ENCODE measurements at places on chromosomes 13 and 19.

GRCh38 chr13:40026174-40026585, 370.7 kb downstream of the COG6 start:
- no peak for DNase-seq

GRCh38 chr13:73958657-73959397, 175.4 kb downstream of the KLF12 start:
- no peak for DNase-seq

DNA sequence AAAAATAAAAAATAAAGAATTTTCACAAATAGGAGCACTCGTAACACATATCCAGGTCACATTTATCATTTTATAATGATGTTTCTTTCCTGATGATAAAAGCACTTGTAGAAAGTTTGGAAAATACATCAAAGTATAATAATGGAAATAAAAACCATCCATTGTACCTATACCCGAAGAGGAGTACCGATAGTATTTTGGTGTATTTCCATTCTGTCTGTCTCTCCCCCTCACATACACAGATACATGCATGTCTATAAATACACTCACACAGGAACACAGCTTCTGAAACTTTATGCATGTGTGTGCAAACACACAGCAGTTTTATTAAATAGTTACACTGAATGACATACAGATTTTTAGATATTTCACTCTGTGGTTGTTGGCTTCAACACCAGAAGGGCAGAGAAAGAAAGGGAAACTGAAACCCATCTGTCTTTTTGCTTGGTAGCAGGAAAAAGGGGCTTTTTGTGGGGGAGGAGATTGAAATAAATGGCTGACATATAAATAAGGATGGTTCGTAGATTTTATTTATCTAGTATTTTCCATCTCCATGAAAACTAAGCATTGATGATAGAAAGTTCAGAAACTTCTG, 114.8 kb downstream of the LRCH1 start:
- DNase-seq, result no peak

- DNase-seq, result no peak
Measured at GRCh38 chr13:110322126-110322827, 15.2 kb downstream of the COL4A2 start.

DNA sequence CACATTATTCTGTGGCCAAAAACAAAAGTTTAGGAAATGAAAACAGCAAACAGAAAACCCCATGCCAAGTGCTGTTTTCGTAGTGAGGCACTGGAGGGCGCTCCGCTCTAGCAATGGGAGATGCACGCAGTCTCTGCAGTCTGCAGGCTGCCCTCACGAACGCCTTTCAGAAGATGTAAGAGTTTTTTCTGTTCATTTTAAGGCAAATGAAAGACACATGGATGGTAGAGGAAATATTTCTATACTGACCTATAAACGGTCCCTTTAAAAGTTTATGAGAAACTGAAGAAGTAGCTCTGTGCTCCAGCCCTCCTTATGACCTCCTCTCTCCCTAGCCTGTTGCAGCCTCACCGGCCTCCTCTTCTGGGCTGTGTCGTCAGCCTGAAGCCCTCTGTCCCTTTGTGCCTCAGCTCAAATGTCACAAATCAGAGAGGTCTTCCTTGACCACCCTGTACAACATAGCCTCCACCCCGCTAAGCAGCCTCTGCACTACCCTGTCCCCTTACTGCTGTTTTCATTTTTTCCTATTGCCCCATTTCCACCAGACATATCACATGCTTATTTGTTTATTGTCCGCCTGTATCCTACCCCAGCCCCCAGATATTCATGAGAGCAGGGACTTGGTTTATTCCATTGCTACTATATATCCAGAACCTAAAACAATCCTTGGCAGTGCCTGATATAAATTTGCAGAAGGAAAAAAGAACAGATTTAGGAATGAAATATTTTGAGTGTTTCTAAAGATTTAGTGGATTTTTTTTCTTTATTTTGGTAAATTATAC, 116.4 kb downstream of the TM9SF2 start:
- DNase-seq, result no peak

GRCh38 chr13:41317243-41317642, 6.2 kb downstream of the NAA16 start:
- no peak for DNase-seq

- DNase-seq, result peak; percentile 51
Measured at GRCh38 chr19:48992581-48993174, 431 bp downstream of the GYS1 start.

DNA sequence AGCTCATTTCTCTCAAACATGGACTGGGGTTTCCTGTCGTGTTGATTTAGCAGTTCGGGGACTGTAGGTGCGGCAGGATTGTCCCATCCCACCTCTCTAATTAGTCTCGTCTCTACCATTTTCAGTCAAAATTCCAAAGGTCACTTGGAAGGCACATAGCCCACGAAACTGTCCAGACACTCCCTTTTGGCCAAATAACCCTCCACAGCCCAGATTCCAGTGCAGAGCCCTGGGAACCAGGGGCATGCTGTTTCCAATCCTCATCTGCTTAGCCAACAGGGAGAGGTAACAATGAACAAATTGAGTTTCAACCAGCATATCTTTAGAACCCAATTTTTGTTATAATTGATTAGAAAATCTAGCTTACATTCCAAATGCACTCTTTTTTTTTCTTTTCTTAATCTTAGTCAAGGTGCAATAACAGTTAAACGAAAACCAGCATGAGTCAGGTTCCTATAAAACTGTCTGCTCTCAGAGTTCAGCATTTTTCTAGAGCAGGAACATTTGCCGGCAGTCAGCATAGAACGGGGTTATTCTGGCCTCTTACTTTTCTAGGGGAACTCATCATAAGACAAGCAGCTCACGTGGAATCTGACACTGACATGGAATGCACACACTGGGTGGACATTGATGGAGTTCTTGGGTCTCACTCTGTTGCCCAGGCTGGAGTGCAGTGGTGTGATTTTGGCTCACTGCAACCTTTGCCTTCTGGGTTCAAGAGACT, 14.4 kb upstream of the CEBPA start:
- no peak for DNase-seq

- no peak for DNase-seq
Measured at GRCh38 chr13:113155982-113156655, 2.3 kb upstream of the PROZ start.

- DNase-seq, result no peak
Measured at GRCh38 chr13:49113526-49114286, 106.4 kb upstream of the MLNR start.

DNA sequence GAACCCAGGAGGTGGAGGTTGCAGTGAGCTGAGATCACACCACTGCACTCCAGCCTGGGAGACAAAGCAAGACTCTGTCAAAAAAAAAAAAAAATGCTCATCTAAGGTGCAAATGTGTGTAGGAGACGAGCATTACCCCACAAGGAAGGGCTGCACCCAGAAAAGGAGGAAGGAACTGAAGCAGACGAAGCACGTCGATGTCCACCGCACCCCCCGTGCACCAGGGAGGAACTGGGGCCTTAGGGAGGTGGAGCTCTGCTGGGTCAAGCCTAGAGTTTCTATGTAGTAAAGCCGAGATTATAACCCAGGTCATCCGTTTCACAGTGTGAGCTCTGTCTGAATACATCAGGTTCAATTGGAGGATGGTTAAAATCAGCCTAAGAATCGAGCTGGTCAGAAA, 1.1 kb downstream of the VSTM1 start:
- no peak for DNase-seq

DNA sequence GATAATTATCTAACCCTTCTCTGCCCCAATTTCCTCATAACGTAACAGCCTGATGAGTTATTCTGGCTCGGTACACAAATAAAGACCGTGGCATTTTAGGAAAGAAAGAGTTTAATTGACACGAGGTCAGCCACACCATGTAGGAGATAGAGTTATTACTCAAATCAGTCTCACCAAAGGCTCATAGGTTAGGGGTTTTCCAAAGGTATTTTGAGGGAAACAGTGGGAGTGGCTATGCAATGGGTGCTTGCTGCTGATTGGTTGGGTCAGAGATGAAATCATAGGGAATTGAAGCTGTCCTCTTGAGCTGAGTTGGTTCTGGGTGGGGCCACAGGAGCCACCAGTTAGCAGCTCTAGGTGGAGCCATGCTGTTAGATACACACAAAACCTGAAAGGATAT, 137.5 kb downstream of the FREM2 start:
- DNase-seq, result no peak

DNA sequence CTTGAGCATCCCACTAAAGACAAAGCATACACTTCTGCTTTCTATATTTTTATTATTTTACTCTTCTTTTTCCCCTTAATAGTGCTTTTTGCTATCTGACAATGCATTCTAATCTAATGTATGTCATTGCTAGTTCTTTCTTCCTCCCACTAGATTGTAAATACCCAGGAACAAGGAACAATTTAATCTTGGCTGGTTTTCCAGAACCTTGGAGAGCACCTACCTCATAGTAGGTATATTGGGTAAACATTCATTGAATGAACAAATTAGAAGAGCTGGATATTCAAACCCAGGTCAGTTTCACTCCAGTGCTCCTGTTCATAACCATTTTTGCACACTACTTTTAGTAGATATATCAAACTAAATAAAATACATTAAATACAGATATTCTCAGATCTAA, 1617.6 kb upstream of the SLC10A2 start:
- no peak for DNase-seq

DNA sequence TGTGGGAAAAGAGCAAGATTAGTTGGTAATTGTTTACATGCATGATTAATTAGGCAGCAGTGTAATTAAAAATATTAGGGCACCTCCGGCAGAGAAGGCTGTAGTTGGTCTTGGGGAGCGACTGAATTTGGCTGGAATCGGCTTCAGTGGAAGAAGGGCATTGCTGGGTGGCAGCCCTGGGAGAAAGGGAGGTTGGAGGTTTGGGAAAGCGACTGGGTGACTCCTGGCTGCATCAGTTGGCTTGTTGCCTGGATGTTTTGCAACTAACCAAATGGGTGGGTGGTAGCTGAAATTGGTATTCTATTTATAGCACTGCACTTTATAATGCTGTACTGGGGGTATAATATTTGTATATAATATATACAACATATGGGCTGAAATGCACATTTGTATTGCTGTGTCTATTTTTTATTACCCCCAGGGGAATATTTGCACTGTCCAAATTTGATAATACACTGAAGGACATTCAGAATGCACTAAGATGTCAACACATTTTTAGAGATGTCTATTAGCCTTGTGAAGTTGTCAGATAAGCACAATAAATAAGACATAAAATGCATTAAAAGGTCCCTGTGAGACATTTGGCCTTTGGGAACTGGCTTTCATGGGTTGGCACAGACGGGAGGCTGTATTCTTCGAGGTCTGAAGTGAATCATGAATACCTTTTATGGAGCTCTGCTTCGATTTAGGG, 1.7 kb downstream of the B3GLCT start:
- no peak for DNase-seq

- DNase-seq, result no peak
Measured at GRCh38 chr19:24060687-24061356, 26.2 kb upstream of the ZNF254 start.

- no peak for DNase-seq
Measured at GRCh38 chr19:47310819-47311218, 1.2 kb downstream of the C5AR1 start.

GRCh38 chr19:31979949-31980670, 365.3 kb upstream of the ZNF507 start:
- DNase-seq, result no peak

DNA sequence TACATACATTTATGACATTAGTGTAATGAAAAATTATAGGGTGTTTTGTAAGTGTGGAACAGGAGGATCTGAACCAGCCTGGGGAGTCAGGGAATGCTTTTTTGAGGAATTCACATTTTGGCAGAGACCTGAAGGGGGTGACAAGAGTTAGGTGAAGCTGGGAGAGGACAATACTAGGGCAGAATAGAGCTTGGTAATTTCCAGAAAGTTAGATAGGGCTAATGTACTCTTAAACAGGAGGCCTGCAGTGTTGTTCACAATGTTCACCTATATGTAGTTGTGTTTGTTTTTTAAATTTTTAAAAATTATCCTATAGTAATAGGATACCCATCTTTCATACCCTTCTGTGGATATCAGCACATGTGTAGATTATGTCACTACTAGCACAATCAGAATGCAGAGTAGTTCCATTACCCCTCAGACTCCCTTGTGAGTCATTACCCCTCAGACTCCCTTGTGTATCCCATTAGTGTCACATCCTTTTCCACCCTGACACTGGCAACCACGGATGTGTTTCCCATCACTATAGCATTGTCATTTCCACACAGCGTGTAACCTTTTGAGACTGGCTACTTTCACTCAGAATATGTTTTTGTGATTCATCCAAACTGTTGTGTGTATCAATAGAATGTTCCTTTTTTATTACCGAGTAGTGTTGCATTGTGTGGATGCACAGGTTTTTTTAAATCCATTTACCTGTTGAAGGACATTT, 43.1 kb downstream of the PCCA start:
- no peak for DNase-seq

DNA sequence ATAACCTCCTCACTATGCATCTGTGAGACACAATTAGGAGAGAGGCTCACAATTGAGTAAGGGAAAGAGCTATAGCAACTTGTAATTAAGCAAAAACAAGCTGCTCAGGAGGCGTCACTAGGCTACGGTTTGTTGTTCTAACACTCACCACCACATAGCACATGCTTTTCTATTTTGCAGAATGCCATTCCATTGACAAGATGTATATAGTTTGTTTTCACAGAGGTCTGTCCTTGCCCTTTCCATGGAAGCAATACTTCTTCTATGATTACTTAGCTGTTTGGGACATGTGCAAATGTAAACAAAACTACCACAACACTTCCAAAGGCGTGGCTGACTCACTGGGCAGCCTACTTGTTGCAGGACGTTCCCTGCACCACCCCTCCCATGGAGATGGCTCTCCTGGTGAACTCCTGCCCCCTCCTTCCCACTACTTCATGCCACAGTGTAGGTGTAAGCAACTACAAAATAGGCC, 33.9 kb upstream of the FAM216B start:
- no peak for DNase-seq

- DNase-seq, result no peak
Measured at GRCh38 chr19:35090506-35091214, 25.0 kb upstream of the FXYD3 start.

DNA sequence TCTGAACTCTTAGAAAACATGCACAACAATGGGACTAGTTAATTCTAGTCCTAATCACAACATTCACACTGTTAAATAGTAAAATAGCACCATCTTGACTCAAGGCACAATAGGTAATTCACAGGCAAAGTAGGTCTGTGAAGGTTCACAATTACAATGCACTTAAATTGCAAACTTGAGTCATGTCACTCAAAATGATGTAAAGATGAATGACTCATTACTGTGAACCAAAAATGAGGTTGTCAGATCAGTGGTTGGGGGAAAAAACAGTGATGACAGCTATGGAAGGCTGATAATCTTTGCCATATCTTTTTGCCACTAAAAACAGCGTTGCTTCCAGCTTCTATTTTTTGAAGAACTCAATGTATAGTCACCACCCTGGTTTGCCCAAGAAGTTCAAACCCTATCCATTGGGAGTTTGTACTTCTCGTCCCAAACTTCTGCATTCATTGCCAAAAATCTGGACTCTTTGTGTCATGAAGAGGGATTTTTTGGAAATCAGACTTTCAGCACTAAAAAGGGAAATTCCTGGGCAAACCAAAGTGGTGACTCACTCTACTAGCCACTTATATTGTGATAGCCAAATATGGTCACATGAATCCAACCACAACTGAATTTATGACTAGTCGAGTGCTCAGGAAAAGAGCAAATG, 200.9 kb upstream of the TMTC4 start:
- DNase-seq, result no peak

- no peak for DNase-seq
Measured at GRCh38 chr19:5621311-5621944, 1.1 kb downstream of the SAFB2 start.

- no peak for DNase-seq
Measured at GRCh38 chr19:2237051-2237868, 636 bp downstream of the SF3A2 start.

All from NCI-H510A (cell line).